ENCODE measurements at places on chromosomes 12 and 14. TPM values are rescaled to one million over a fixed set of nuclear protein-coding genes. Genes with fewer than 3 reads are reported as not detected.

DNA sequence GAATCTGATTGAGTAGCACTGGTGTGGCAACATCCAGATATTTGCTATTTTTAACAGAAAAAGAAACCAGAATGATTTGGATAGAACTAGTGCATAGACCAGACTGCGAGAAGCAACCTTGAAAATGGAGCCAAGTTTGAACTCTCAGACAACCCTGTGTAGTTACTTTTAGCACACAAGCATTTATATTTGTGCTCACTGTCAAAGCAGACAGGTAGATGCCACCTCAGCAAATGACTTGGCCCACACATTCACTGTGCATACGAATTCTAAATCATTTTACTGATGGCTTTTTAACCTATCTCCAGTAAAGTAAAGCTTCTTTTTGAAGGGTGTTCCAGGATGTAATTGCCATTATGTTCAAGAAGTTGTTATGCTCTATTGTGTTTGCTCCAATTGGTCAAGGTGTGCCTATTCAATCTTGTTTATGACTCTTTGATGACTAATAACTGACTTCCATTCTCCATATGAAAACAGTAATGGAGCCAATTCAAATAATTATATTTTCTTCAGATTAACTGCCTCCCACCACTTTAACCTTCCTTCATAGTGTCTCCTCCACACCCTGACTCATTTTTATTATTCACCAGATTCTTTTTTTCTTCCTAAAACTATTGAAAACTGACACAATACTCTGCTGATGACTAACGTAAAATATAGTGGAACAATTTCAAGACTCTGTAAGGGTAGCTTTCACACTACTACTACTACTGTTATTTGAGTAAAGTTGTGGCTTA, 138.5 kb downstream of the CCER1 start:
- no peak for DNase-seq

DNA sequence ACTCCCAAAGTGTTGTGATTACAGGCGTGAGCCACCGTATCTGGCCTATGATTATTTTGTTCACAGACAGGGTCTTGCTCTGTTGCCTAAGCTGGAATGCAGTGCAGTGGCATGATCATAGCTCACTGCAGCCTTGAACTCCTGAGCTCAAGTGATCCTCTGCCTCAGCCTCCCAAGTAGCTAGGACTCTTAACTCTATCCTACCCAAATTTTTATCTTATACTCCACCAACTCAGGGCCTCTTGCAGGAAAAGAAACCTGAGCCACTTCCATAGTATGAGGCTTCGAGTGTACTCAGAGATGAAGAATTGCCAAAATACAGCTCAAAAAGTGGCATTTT, 828 bp downstream of the MMAB start:
- DNase-seq = no peak

- DNase-seq = no peak
Measured at GRCh38 chr12:127133675-127134335, 1133.2 kb upstream of the TMEM132C start.

REM2 gene
- 0.69 TPM for total RNA-seq

RAPGEF3 gene
- total RNA-seq = 1.5 TPM

Measured in activated naive CD4-positive, alpha-beta T cell treated with anti-CD3 and anti-CD28 coated beads for 36 hours (primary cell).